Dermis blood vessel endothelial cell (primary cell): ENCODE measurements at places on chromosomes 6 and 20. TPM values are rescaled to one million over a fixed set of nuclear protein-coding genes. Genes with fewer than 3 reads are reported as not detected.

KCNK15 gene
- total RNA-seq: 0.05 and 0.17 TPM in 2 replicates

HLA-DRA gene
- 0.09 TPM in 1 of 2 replicates, not detected in the other for total RNA-seq

METTL24 gene
- not detected in 2 replicates for total RNA-seq

BTNL2 gene
- not detected in 2 replicates for total RNA-seq

NUP43 gene
- 29.3 and 31.0 TPM in 2 replicates for total RNA-seq

SIRPD gene
- total RNA-seq: not detected in 2 replicates

C6orf58 gene
- not detected in 2 replicates for total RNA-seq

SLC17A9 gene
- 9.0 and 11.8 TPM in 2 replicates for total RNA-seq

NECAB3 gene
- 10.2 and 12.4 TPM in 2 replicates for total RNA-seq

XKR7 gene
- total RNA-seq: under 0.01 TPM in 1 of 2 replicates, not detected in the other

EIF6 gene
- 147 and 186 TPM in 2 replicates for total RNA-seq

CEP250 gene
- 13.4 and 24.2 TPM in 2 replicates for total RNA-seq

NTSR1 gene
- total RNA-seq: 0.05 TPM in 1 of 2 replicates, not detected in the other

OPRM1 gene
- total RNA-seq: not detected in 2 replicates

MAP7 gene
- 0.34 and 1.1 TPM in 2 replicates for total RNA-seq

AHI1 gene
- total RNA-seq: 11.8 and 14.1 TPM in 2 replicates

TCP11 gene
- total RNA-seq: 0.28 and 0.68 TPM in 2 replicates

GLP1R gene
- total RNA-seq: not detected in 2 replicates

HLA-DRB5 gene
- total RNA-seq: not detected in 2 replicates

FERMT1 gene
- total RNA-seq: under 0.01 and 0.28 TPM in 2 replicates

BRPF3 gene
- total RNA-seq: 11.6 and 14.9 TPM in 2 replicates

LINC00237 gene
- total RNA-seq: not detected in 2 replicates

CPXM1 gene
- 0.34 and 0.37 TPM in 2 replicates for total RNA-seq

ZNF512B gene
- total RNA-seq: 10.0 and 14.5 TPM in 2 replicates

ANKRD66 gene
- total RNA-seq: not detected in 2 replicates

TFAP2C gene
- not detected in 2 replicates for total RNA-seq

SYCP2 gene
- 1.7 and 3.1 TPM in 2 replicates for total RNA-seq

RGS17 gene
- 3.3 and 3.9 TPM in 2 replicates for total RNA-seq
